Activated CD8-positive, alpha-beta T cell treated with anti-CD3 and anti-CD28 coated beads, Interleukin-2, amount 10 ng/mL, durations not matched to agents 7 days and 5 days (primary cell): ENCODE measurements at places on chromosomes 1 and 21. TPM values are rescaled to one million over a fixed set of nuclear protein-coding genes. Genes with fewer than 3 reads are reported as not detected.
A peak's percentile ranks its signal among the peaks of the same experiment; 100 is the strongest.

STXBP3 gene
- total RNA-seq, result 44.3 TPM

S100A8 gene
- total RNA-seq, result not detected

DNA sequence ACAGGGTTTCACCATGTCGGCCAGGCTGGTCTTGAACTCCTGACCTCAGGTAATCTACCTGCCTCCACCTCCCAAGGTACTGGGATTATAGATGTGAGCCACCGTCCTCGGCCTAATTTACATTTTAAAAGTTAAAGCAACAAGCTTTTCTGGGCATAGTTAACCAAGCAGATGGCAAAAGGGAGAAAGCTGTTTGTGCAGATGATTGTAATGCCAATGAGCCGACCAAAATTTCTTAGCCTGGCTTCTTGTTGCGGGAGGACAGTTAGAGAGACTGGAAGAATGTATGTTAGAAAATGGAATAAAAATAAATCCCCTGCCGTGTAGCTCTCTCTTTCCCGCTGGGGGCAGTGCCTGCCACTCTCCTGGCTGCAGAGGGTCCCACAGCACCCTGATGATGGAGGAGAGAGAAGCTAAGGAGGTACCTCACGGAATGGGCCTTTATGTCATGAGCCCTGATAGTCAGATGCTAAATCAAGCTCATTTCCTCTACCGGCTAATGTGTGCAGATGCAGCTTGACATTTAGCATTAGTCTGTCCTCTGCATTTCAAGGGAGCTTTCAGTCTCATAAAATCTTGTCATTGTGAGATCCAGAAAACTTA lies 87.2 kb downstream of the HHAT start:
- H3K27ac ChIP-seq, result no peak overlapping the region
- H3K4me1 ChIP-seq, result no peaks in the 10 kb centered on the region
- no peak for DNase-seq
- H3K36me3 ChIP-seq, result no peaks in the 10 kb centered on the region
- no peaks in the 10 kb centered on the region for H3K27me3 ChIP-seq
- H3K4me3 ChIP-seq, result no peak overlapping the region

- H3K4me1 ChIP-seq, result no peaks in the 10 kb centered on the region
- no peak overlapping the region for H3K27ac ChIP-seq
Measured at GRCh38 chr1:237478842-237479241, 411.9 kb downstream of the ZP4 start.

- no peak overlapping the region for H3K4me3 ChIP-seq
- peaks cover 1% of the 10 kb centered on the region for H3K27me3 ChIP-seq
- H3K36me3 ChIP-seq, result no peaks in the 10 kb centered on the region
- peaks cover 31% of the 10 kb centered on the region for H3K4me1 ChIP-seq
- no peak for DNase-seq
Measured at GRCh38 chr1:41874903-41875411, 43.8 kb downstream of the HIVEP3 start.

GRCh38 chr1:114756009-114756892 lies 1.5 kb downstream of the CSDE1 start:
- DNase-seq, result no peak
- peak overlapping the region; percentile 100 for H3K27ac ChIP-seq
- H3K4me1 ChIP-seq, result peaks cover 61% of the 10 kb centered on the region
- peaks cover 45% of the 10 kb centered on the region for H3K36me3 ChIP-seq
- no peaks in the 10 kb centered on the region for H3K27me3 ChIP-seq

DNA sequence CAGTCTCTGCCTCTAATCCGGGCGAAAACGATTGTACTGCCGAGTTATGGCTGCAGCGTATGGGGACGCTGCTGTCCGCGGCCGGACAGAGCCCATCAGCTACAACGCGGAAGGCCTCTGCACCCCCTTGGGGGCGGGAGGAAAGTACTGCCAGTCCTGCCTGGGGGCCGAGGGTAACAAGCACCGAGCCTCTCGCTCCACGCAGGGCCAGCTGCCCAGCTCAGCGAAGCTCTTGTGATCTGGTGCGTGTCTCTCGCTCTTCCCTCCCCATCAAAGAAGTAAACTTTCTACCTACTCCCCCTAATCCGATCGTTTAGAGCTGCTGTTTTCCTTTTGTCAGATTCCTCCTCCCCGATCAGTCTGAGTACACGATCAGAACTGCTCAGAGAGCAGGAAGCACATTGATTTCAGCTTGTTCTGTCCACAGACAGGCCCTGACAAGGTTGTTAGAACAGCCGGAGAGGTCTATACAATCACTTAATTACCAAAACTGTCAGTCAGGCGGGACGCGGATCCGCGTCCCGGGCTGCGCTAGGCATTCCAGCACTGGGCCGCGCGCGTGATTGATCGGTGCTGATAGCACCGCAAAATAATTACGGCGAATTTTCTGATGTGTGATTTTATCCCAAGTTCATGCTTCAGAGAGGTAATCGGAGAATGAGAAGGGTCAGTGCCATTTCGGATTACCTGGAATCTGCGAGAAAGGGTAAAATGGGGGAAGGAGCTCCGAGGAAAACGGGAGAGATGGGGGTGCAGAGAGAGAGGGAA lies 8.7 kb upstream of the BARHL2 start:
- H3K27ac ChIP-seq, result peak overlapping the region; percentile 60
- peaks cover 54% of the 10 kb centered on the region for H3K4me1 ChIP-seq
- DNase-seq, result no peak
